ENCODE measurements at places on chromosomes 5 and 9.

DNA sequence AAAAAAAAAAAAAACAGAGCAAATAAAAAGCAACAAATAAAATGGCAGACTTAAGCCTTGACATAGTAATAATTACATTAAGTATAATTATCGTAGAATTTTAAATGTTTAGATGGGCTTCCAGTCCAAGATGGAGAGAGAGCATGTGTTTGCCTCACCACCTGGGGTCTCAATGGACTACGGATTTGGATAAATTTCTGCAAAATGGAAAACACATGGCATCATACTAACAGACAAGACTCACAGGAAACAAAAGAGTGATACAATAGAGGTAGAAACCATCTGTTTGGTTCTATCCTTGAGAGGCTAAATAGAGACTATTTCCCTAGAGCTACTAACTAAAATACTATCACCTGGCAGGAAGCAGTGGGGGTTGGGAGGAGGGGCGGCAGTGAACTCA lies 144.3 kb downstream of the MUSK start:
- no peak for DNase-seq

- DNase-seq = no peak
These were observed 275.2 kb upstream of the DMAC1 start for GRCh38 chr9:8074713-8075286.

DNA sequence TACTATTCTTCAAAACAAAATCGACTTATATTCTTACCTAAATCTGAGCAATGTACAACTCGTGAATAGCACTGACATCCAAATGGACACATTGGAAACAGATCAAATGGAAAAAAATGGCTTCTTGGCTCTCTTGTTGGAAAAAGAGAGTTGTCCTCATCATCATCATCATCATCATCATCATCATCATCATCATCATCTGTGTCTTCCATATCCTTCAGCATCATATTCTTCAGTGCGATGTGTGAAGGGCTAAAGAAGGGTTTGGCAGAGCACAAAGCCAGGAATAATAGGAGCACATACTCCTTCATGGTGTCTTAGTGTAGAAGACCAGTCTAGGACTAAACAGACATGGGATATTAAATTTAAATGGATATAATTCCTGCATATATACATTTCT lies 7.7 kb downstream of the ASPN start:
- no peak for DNase-seq

DNA sequence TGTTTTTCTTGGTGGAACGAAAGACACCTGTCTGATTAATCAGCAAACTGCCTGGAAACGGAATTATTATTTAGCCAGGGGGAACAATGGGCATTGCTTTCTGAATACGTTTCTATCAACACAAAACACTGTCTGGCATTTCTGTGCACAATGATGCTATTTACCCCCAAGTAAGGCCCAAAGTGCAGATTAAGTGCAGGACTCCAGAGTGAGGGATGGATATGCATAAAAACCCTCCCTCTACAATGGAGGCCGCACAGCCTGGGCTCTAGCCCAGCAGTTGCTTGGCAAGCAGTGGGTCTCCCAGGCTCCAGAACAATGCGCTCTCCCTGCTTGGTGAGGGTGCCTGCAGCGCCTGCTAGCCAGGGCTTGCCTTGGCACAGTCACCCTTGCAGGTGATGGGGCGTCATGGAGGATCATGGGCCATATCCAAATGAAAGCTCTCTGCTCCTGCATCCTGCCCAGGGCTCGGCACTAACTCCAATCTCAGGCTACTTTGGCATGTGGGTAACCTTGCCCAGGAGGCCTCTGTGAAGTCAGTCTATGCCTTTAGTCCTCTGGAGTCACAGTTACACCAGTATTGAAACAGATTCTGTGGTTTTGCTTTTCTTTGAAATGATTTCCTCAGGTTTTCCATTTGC lies 11.5 kb upstream of the SPATA24 start:
- DNase-seq = peak; percentile 56

GRCh38 chr5:101783241-101784013 lies 512.7 kb downstream of the SLCO4C1 start:
- DNase-seq = no peak

DNA sequence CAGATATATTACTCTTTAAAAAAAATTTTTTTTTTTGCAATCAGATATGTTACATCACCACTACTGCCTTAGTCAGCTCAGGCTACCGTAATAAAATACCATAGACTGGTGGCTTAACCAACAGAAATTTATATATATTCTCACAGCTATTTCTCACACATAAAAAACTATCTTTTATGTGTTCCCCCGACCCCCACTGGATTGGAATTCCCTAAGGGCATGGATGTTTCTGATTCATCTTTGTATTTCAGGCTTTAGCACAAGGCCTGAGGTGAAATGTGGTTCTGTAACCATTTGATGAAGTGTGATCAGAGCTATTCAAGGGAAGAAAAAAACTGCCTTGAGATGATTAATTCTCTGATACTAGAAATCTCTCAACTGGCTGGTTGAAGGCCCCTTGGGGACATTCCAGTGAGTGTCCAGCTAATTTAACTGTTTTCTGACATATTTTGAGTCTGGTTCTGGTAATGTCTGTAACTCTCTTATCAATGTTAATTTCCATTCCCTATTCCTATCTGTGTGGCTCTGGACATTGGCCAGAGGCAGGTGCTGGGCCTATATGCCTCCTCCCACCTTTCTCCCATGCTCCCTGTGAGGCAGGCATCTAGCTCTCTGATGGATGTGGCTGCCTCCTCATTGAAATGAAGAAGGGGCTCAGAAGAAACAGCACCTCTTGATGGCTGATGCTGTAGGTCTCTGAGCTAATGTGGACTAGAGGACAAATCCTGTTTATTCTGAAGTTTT lies 2.5 kb downstream of the CD14 start:
- no peak for DNase-seq

DNA sequence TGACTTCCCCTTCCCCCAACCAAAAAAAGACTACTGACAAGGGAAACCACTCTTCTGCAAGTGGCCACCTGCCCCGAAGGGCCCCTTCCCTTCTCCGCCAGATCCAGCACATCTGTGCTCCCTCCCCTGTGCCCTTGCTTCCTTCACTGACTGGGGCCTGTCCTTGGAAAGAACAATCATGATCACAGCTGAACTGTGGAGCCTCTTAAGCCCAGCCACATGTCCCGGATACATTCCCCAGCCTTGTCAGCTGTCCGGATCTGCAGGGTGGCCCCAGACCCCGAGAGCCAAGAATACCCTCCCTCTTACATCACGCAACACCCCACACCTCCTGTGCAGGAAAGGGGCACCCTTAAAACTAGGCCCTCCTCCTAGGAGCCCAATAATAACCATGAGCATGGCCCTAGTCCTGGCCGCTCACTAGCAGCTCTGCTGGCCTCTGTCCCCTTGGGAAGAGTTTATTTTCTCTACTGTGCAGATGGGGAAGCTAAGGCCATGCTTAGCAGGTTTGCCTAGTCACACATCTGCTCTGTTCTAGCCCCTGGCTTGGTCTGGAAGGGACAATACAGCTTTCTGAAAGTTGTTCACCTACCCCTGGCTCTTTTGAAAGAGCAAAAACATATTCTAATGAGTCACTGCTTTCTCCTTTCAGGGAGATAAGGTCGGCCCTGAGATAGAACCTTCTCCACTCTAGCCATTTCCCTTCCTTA lies 3.8 kb downstream of the SPRY4 start:
- DNase-seq = no peak

DNA sequence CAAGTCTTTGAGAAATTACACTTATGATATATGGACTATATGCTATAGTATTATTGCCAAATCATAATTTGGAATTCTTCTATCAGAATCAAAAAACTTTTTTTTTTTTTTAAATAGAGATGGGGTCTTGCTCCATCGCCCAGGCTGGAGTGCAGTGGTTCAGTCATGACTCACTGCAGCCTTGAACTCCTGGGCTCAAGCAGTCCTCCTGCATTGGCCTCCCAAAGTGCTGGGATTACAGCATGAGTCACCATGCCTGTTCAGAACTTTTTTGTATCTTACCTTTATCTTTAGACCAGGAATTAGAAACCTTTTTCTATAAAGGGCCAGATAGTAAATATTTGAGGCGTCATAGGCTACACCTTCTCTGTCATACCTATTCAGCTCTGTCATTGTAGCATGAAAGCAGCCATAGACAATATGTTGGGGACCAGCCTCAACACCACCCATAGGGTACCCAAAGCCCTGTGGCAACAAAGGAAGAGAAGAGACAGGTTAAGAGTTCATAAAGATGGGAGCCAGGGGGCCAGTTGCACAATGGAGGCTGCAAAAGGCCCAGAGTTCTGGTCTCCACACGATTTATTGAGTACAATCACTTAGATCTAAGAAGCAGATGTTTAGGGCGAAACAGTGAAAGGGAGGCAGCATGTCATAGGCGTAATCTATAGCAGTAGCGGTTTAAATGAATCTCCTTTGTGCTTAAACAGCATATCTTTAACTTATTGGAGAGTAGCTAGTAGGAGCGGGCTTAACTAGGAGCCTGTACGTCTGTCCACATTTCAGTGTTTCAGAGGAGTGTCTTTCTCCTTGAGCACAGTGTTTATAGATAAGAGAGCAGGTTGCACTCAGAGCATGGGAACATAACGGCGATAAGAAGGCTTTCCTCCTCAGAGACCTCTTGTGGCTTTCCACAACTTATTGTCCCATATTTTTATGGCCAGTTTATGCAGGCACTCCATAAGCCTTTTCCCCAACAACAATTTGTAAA lies 12.5 kb downstream of the ECM2 start:
- no peak for DNase-seq

DNA sequence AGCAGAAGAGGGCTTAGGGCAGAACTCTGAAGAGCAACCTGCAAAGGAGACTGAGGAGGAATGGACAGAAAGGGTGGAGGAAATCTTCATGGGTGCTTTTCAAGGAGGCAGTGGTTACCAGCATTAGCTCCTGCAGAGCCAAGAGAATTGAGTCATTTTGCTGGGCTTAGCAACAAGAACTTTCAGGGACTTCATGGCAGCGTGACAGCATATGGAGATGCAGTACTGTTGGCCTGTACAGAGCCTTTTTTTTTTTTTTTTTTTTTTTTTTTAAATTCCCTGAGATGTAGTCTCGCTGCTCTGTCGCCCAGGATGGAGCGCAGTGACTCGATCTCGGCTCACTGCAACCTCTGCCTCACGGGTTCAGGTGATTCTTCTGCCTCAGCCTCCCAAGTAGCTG lies 296.0 kb upstream of the DMRT1 start:
- DNase-seq = no peak

DNA sequence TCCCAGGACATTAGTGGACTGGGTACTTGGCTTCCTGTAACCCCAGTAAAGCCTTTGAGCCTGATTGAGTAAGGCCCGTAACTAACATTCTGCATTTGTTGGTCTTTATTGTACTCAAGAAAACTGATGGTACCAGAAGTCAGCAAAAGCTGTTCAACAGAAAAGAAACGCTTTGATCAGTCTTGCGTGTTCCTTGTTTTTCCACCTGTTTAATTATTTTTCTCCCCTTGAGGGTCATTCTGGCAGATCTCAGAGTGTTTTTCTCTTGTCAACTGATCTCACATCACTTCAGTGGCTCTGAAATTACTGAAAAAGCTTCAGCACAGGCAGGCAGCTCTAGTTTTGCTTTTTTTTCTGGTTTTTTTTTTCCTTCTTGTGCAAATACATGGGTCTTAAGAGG lies 6.1 kb upstream of the TMEM268 start:
- DNase-seq = no peak

DNA sequence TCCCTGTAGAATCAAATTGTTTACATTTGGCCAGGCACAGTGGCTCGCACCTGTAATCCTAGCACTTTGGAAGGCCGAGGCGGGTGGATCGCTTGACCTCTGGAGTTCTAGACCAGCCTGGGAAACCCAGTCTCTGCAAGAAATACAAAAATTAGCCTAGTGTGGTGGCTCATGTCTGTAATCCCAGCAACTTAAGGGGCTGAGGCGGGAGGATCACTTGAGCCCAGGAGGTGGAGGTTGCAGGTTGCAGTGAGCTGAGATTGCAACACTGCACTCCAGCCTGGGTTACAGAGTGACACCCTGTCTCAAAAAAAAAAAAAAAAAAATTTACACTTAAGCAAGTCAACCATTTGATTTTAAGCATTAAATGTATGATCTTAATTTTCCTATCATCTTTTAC lies 17.5 kb upstream of the IQGAP2 start:
- no peak for DNase-seq

DNA sequence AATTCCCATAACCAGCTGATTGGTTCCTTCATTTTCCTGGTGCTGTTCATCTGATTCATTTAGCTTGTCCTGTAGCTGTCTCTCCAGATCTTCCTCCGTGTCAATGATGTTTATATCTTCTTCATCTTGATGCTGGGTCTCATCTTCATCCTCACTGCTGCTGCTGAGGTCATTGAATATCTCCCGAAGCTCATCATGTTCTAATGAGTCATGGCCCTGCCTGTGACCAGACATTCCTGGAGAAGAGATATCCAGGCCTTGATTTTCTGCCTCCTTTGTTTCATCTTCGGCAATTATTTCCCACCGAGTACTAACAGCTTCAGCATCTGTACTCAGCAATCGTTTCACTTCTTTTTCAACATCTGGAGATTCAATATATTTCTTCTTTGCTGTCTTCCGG lies 1.4 kb downstream of the TAF7 start:
- no peak for DNase-seq

DNA sequence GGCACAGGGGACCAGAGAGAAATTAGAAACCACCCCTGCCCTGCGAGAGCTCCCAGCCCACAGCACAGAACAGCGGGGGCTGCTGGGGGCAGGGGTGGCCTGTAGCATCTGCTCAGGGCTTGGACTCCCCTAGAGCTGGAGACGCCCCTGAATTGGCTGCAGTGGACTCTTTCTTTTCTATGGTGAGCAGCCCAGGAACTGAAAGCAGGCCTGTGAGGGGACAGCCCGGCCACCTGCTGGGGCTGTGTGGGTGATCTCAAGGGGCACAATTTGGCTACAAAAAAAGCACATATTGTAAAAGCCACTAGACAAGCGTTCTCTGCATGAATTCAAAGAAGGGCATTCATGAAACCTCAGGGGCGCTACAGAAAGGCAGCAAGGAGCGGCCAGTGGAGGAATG lies 57.5 kb upstream of the ICE1 start:
- no peak for DNase-seq

GRCh38 chr5:107500840-107501239 lies 169.9 kb downstream of the EFNA5 start:
- DNase-seq = no peak

GRCh38 chr5:154220625-154221024 lies 30.1 kb downstream of the GALNT10 start:
- no peak for DNase-seq

- DNase-seq = peak; percentile 28
These were observed 10.0 kb upstream of the CAST start for GRCh38 chr5:96651948-96652753.

DNA sequence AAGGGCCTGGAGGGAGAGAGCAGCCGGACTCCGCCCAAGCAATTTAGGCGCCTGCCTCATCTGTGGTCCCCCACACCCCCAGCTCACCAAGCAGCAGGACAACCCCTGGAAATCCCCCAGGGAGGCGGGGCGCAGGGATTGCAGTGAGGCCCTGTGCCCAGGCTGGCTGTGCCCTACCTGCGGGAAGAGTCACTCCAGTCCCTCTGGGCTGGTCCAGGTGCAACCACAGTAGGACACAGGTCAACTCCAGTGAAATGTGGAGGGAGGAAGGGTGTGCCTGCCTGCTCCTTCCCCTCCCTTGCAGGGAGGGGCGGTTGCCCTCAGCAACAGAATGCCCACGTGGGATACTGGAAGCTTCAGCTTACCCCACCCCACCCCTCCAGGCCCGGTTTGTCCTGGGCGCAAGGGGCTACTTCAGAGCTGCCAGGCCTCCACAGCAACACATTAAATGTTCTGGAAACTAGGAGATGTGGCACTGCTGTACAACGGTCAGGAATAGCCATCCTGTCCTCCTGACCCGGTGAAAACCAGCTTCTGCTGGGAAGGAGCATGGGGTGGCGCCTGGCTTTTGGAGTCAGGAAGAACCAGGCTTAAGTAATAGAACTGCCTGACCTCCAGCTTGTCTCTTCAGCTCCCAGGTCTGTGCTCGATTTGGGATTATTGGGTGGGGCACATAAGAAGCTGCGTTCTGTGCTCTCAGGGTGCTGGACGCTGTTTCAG lies 22.5 kb downstream of the ABO start:
- no peak for DNase-seq

Data from activated naive CD4-positive, alpha-beta T cell treated with anti-CD3 and anti-CD28 coated beads, Interleukin-2, amount 10 ng/mL, durations not matched to agents 7 days and 5 days (primary cell).